Activated CD4-positive, alpha-beta T cell treated with anti-CD3 and anti-CD28 coated beads, Interleukin-2, Interleukin-6, amounts not matched to agents 100 ng/mL and 50 ng/mL, durations not matched to agents 16 hours and 8 hours (primary cell): ENCODE measurements at places on chromosomes 5 and 9.

GRCh38 chr5:373710-374602 is 52.4 kb downstream of the AHRR start:
- peak; percentile 89 for DNase-seq

GRCh38 chr9:120702075-120702474 is 12.2 kb downstream of the MEGF9 start:
- no peak for DNase-seq

GRCh38 chr9:20407013-20407412 is 215.3 kb downstream of the MLLT3 start:
- no peak for DNase-seq

DNA sequence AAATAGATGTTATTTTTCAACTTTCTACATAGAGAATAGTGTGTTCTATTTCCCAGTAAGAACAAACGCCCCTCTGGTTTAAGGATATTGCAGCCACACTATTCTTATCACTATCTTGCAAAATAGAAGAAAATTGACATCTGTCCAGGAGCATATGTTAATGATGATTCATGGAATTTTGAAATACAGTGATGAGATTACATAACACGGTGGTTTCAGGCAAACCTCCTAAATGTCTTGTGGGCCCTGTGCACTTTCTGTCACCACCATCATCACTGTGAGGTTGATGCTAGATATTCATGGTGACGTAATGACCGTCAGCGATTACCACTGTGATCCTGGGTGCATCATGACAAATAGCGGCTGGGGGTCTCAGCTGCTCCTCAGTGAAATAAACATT is 48.1 kb downstream of the CFAP90 start:
- no peak for DNase-seq

GRCh38 chr9:84827216-84827765 is 157.8 kb downstream of the NTRK2 start:
- no peak for DNase-seq

GRCh38 chr5:172733131-172733973 is 37.6 kb downstream of the DUSP1 start:
- DNase-seq: no peak
